ENCODE measurements at places on chromosomes 16 and 17. TPM values are rescaled to one million over a fixed set of nuclear protein-coding genes. Genes with fewer than 3 reads are reported as not detected.

NHERF2 gene
- total RNA-seq: 12.8 TPM

SLC12A3 gene
- 0.96 TPM for total RNA-seq

SRCIN1 gene
- 0.24 TPM for total RNA-seq

NPIPB9 gene
- total RNA-seq: 1.2 TPM

CCL5 gene
- not detected for total RNA-seq

NARF gene
- total RNA-seq: 59.3 TPM

TP53TG3C gene
- not detected for total RNA-seq

MMP15 gene
- 23.7 TPM for total RNA-seq

HSD11B2 gene
- 1.9 TPM for total RNA-seq

CDH16 gene
- 4.3 TPM for total RNA-seq

KRT40 gene
- total RNA-seq: not detected

TPSB2 gene
- total RNA-seq: not detected

ANKRD11 gene
- total RNA-seq: 38.8 TPM

SLFN11 gene
- 9.6 TPM for total RNA-seq

TNFRSF17 gene
- total RNA-seq: not detected

CALB2 gene
- 2.1 TPM for total RNA-seq

KRT28 gene
- not detected for total RNA-seq

RHBDF1 gene
- 12.4 TPM for total RNA-seq

SOX15 gene
- 59.9 TPM for total RNA-seq

NPIPB8 gene
- total RNA-seq: 0.43 TPM

MGAT5B gene
- total RNA-seq: not detected

GDPD3 gene
- 5.1 TPM for total RNA-seq

SDR42E2 gene
- total RNA-seq: not detected

CXCL16 gene
- 13.9 TPM for total RNA-seq

CHD9NB gene
- total RNA-seq: 0.64 TPM

MYH8 gene
- not detected for total RNA-seq

NTN1 gene
- 0.21 TPM for total RNA-seq

IRX5 gene
- total RNA-seq: 2.7 TPM

AP2B1 gene
- total RNA-seq: 44.3 TPM

WRAP53 gene
- total RNA-seq: 4.6 TPM

CIBAR2 gene
- total RNA-seq: not detected

ALOXE3 gene
- total RNA-seq: 1.4 TPM

KPNA2 gene
- total RNA-seq: 17.9 TPM

MYLK3 gene
- under 0.01 TPM for total RNA-seq

SYCE1L gene
- total RNA-seq: 2.2 TPM

KRTAP4-1 gene
- total RNA-seq: not detected

CLDN6 gene
- 4.8 TPM for total RNA-seq

CCDC200 gene
- total RNA-seq: not detected

EXOC3L1 gene
- not detected for total RNA-seq

CES3 gene
- 5.3 TPM for total RNA-seq

ABCA6 gene
- total RNA-seq: under 0.01 TPM

TRAPPC1 gene
- 23.2 TPM for total RNA-seq

TNP2 gene
- total RNA-seq: not detected

RHBDL1 gene
- total RNA-seq: 19.2 TPM

NLGN2 gene
- 1.9 TPM for total RNA-seq
